Activated CD8-positive, alpha-beta memory T cell treated with anti-CD3 and anti-CD28 coated beads for 1 hour (primary cell): ENCODE measurements at places on chromosomes 2 and 18.

DNA sequence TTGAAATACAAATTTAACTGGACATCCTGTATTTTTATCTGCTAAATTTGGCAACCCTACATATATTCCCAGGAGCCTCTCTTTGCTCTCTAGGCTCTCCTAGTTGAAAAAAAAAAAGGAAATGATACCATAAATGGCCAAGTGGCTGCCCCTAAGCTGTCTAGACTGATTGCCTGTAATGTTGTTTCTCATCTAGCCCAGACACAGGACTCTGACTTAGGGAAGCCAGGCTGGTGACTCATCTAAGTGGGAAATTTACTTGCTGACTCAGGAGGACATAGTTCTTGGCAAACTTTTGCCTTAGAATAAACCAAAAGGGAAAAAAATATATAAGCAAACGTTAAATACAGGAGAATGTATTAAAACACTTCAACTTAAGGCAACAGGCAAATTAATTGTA, 14.6 kb upstream of the ITGAV start:
- DNase-seq: no peak

GRCh38 chr2:202339071-202339870, 36.9 kb upstream of the BMPR2 start:
- DNase-seq: no peak

DNA sequence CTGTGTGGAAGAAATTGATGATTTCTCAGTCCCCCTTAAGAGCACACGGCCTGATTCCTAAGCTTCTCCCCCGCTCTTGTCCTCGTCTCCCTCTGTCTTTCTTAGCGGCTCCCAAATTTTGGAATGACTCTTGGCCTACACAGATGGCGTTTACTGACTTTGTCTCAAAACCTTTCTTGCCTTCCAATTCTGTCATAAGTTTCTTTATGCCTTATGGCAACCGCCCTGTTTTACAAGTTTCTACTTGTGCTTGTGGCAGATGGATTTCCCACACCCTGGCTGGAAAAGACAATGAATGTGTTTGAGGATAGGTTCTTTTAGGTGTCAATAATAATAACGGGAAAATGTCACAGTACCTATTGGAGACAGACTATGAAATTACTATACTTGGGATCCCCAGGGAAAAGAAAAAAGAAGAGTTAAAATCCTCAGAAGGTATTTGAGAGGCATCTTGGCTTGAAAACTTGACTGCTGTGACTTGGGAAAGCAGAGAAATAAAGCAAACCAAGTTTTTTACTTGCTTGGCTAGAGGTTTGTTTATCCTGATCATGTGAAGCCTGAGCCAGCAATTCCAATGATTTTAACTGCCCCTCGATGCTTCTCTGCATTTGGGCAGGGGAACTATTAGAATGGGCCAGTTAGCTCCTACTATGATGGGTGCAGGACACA, 276.4 kb downstream of the HRH4 start:
- no peak for DNase-seq

GRCh38 chr18:74957588-74958224, 251.2 kb downstream of the PTGR3 start:
- DNase-seq: no peak

- DNase-seq: no peak
Measured at GRCh38 chr18:48663931-48664847, 125.4 kb downstream of the CTIF start.

DNA sequence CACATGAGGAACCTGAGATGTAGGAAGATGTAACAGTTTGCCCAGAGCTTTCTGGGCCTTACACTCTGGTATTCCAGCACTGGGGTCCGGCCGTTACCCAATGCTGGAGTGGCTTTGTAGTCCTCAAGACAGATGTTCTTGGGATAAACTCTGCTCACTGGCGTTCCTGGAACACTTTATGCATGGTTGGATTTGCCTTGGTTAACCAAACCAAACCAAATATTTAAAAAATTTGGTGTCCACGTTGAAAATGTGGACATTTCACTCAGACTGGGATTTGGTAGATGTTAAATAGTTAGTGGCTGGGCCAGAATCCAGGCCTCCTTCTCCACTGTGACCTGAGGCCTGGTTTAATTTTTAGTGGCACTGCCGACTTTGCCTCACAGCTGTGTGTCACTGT, 81.5 kb downstream of the ACOXL start:
- no peak for DNase-seq

- DNase-seq: no peak
Measured at GRCh38 chr2:124039762-124040291, 14.7 kb downstream of the CNTNAP5 start.

DNA sequence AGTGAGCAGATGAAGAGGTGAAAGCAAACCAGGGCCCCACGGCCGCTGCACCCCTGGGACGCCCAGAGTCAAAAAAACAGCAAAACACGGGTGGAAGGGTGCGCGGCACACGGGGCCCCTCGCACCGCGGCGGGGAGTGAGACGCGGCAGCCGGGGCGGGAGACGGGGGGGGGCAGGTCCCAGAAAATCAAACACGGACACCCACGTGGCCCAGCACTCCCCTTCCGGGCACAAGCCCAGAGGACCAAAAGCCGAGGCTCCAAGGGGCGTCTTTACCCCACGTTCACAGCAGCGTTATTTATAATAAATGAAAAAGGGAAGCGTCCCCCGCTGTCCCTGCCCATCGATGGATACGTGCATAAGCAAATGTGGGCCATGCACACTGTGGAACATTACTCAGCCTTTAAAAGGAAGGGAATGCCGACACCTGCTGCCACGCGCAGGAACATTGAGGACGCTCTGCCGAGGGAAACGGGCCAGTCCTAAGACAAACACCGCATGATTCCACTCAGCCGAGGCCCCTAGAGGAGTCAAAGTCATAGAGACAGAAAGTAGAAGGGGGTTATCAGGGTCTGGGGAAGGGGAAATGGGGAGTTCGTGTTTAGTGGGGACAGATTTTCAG, 677 bp upstream of the COPS9 start:
- DNase-seq: no peak

DNA sequence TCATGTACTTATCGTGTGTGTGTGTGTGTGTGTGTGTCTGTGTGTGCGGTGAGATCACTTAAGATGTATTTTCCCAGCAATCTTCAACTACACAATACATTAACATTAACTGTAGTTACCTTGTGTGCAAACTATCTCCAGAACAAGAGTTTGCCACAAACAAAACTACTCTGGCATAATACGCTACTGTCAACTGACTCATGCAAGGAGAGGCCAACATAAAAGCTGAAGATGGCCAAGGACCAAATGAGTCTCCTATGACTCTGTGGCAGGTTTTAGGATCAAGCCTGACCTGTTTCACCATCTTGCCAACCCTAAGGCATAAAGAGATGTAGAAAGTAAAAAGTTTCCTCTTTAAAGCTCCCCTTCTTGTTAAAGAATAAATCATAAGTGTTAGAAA, 20.1 kb downstream of the CYB5A start:
- DNase-seq: no peak

DNA sequence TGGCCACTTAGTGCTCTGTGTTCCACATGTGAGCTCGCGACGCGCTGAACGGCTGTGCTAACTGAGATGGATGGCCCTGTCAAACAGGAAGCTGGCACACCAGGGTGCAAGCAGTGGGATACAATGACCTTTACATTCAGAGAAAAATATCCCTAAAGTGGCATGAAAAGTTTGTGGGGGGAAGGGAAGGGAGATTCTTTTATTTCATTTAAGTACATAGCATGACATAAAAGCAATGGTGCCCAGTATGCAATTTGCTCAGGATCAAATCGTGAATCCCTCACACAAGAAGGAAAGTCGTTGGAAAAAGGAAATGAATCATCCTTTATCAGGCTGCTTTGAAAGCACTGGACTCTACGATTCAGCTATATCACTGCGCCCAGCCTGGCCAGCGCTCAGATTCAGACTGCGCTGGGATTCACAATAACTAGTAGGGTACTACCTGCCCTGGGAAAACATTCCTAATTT, 26.0 kb downstream of the SATB2 start:
- DNase-seq: no peak

DNA sequence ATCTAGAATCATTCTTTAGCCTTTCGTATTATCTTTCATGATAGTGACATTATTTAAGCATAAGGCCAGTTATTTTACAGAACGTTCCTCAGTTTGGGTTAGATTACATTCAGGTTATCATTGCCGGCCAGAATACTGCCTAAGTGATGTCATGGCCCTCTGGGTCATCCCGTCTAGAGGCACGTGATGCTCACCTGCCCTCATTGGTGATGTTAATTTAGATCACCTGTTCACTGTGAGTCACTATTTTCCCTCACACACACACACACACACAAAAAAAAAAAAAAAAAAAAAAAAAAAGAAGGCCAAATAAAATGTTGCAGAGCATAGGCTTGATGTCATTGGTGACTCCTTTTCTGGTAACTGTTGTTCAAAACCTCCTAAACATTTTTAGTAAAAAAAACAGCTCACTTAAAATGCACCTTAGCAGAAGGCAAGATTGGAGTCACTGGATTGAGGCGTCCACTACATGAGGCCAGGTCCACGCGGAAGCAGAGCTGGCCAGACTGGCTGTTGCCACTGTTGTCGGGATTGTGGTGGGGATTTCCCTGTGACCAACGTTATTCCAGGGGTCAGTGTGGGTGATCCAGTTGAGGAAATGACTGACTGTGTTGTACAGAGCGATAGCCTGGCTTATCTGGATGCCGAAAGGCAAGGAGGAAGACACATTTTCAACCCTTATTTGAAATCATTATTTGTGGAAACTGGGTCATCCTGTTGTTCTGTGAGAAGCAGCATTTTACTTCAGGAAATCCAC, 52.1 kb upstream of the CNGA3 start:
- DNase-seq: no peak

DNA sequence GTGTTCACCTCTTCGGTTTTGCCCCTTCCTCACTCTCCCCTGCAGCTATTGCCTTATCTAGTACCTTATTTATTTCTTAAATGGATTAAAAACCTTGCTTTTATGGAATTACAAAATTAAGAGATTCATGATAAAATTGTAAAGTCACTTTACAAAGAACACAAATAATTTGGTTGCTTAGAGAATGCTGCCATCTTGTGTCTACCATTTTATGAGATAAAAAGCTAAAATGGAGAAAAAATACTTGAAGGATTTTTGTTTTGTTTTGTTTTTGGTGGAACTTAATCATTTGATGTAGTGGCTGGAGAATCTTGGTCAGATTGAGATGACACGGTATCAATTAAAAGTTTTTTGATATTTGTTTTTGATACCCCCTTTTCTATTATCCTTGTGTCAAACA, 69.6 kb downstream of the R3HDM1 start:
- DNase-seq: no peak

DNA sequence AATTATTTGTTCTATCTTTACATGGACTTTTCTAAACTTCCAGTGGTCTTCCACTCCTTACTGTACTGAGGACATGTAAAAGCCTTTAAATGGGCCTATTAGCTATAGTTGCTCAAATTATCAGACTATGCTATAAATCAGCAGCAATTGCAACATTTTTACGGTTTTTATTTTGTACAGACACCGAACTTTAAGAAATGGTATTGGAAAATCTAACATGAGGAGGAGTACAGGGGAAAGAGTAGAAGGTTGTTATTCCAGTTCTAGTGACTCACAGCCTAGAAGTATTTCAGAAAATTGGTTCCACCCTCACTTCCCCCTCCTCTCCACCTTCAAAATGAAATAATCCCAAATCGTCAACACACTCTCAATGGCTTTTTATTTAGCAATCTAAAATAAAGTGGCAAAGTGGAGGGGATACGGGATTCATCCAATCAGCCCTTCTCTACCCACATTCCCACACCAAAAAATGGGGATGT, 1.1 kb downstream of the NCKAP1 start:
- DNase-seq: no peak

GRCh38 chr2:121309801-121310200, 24.8 kb upstream of the TFCP2L1 start:
- no peak for DNase-seq

- no peak for DNase-seq
Measured at GRCh38 chr2:134163336-134163735, 90.5 kb upstream of the MGAT5 start.

GRCh38 chr2:218827701-218828476, 3.7 kb downstream of the PRKAG3 start:
- DNase-seq: no peak

DNA sequence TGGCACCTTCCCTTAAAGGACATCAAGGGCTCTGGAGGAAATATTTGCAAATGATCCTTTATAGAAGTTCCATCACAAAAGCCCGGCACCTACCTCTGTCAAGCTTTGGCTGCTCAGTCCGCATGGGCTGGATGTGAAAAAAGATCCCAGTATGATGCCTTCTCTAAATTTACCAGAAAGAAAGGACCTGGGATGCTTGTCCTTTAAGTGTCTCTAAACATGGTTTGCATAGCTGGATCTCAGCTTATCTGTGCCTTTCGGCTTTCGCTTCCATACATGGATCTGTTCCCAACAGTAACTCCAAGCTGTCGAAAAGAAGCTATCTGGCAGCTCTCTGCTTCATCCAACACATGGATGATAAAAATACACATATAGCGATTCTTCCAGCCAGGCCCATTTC, 60.4 kb upstream of the SLC8A1 start:
- DNase-seq: no peak

GRCh38 chr18:31649978-31650719, 34.2 kb downstream of the B4GALT6 start:
- no peak for DNase-seq

- no peak for DNase-seq
Measured at GRCh38 chr2:56167616-56168562, 15.9 kb upstream of the CCDC85A start.

GRCh38 chr2:9657731-9658130, 26.9 kb upstream of the YWHAQ start:
- DNase-seq: no peak

DNA sequence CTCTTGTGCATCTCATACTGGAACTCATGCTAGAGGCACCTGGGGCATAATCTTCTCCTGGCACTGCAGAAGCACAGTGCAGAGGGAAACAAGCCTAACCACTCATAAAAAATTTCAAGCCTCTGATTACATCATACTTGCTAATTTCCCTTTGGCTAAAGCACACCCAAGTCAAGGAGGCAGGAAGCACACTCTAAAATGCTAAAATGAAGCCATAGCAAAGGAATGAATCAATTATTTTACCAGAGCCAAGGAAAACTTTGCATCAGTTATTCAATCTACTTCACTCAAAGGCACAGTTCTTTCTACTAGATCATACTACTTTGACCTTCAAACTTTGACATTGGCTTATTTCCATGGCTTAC, 79.6 kb upstream of the SPOPL start:
- no peak for DNase-seq

DNA sequence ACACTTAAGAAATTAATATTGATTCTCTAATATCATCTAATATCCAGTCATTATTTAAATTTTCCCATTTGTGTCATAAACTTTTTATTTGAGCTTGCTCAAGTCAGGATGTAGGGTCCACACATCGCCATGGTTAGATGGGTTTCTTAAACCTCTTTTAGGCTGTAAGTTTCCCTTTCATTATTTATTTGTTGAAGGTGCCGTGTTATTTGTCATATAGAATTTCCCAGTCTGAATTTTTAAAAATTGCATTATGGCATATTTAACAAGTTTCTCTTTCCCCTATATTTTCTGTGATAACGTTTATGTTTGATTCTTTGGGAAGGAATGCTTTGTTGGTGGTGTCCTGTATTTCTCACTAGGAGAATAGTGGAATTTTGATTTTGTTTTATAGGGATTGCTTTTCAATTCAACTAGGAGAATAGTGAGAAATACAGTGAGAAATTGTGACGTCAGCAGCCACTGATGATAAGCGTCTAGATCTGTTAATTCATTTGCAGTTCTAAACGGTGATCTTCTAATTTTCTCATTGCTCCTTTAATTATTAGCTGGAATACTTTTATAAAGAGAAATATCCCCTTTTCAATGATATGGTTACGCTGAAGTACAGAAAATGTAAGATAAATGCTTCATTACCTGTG, 44.6 kb upstream of the AAK1 start:
- DNase-seq: no peak
